Femur (tissue), 1 donor: ENCODE measurements at places on chromosomes 11 and 22.
A peak's percentile ranks its signal among the peaks of the same experiment; 100 is the strongest.

DNA sequence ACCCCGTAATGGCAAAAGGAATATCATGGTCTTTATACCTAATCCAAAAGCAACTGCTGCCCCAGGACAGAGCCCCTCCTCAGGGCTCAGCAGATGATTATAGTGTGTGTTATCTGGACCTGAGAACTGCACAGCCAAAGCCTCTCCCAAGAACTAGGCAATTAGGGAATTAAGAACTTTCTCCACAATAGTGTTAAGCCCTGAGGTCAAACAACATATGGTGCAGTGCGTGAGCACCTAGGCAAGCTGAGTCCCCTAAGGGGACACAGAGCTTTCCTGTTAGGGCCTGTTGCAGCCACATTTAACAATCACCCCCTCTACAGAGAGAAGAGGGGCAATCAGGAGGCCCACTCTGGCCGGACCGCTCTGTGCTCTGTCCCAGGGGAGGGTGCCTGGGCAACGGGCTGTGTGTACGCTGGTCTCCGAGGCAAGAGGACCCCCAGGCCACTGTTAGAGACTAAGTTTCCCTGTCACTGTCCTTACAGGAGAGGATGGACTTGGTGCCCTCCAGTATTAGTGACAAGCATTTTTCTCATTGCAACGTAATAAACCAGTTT is 1.4 kb upstream of the KCNJ5 start:
- DNase-seq: no peak

GRCh38 chr22:34129691-34130486 is 209.6 kb upstream of the LARGE1 start:
- no peak for DNase-seq

GRCh38 chr11:131389582-131389981 is 19.2 kb downstream of the NTM start:
- no peak for DNase-seq

GRCh38 chr11:86143087-86144030 is 74.5 kb upstream of the PICALM start:
- no peak for DNase-seq

- DNase-seq: no peak
Measured at GRCh38 chr22:36440429-36441002, 40.9 kb downstream of the TXN2 start.

DNA sequence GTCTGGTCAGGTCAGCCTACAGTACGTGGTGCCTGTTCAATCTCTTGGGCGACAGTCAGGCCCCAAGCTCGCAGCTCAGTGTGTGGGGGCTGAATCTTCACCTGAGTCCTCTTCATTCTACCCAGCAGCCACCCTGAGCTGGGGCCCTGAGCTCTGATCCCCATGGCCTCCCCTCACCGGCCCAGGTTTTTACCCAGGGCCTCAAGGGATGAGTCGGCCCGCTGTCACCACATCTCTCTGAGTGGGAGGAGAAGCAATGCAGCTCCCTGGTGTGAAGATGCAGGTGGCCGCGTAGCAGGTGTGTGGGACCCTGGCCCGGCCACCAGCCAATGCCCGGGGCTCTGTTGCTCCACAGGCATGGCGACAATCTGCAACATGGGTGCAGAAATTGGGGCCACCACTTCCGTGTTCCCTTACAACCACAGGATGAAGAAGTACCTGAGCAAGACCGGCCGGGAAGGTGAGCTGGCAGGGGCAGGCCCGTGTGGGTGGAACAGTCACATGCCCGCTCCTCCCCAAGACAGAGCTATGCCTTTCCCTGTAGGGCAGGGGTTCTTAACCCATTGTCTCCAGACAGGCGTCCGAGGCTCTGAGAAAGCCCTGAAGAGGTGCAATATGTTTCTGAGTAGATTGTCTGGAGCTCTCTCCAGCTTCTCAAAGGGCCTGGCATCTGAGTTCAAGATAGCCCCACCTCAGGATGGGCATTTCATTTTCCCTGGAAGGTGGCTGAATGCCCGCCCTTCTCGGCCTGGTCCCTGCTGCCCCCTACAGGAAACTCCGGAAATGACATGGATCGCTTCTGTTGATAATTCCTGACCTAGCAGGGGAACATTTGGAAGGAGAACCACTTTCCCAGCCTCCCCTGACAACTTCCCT is 26.9 kb downstream of the POLR3H start:
- DNase-seq: peak; percentile 80

DNA sequence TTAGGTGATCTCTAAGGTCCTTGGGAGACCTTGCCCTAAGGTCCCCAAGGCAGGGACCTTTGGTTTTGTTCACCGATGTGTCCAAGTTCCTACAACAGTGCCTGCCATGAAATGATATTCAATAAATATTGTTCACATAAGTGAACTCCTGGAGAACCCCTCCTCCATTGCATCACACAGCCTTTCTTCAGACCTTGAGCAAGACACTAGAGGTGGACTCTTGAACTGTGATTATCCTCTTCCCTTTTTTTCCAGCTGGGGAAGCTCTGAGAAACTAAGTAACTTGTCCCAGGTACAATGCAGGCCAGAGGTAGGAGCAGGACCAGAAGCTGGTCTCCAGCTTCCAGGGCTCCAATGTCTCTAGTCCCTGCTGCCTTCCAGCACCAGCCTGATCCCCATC is 76.6 kb upstream of the LMO1 start:
- no peak for DNase-seq

DNA sequence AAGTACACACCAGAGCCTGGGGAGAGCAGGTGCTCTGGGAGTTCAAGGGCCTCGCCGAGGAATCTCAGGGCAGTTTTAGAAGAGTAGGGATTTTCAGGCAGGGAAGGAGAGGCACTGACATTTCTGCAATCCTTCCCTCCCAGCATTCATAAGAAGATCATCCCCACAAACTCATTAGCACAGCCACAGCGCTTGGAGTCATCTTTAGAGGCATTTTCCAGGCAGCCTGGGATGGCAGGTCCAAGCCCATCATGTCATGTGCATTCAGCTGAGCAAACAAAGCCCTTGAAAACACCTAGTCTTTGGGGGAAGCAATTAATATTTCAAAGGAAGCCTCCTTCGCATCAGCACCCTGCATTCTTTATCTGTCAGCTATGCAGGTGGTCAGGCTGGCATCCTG is 43.8 kb downstream of the MAP6 start:
- no peak for DNase-seq

GRCh38 chr11:7593481-7593880 is 79.7 kb downstream of the PPFIBP2 start:
- no peak for DNase-seq

DNA sequence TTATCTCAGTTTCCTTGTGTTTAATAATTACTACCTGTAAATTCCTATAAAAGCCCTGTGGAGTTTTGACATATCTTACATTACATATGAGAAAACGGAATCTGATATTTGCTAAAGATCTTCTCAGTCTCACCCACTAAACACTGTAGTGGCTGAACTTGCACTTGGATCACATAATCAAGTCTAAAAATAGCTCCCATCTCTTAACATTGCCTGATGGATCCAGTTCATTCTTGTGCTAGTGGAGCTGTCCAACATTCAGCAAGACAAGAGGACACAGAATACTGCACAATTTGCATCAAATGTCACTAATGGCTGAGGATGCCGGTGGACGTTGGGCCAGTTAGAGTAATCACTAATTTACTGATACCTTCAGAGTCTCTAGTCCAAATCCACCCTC is 569.9 kb upstream of the ANO5 start:
- DNase-seq: no peak

DNA sequence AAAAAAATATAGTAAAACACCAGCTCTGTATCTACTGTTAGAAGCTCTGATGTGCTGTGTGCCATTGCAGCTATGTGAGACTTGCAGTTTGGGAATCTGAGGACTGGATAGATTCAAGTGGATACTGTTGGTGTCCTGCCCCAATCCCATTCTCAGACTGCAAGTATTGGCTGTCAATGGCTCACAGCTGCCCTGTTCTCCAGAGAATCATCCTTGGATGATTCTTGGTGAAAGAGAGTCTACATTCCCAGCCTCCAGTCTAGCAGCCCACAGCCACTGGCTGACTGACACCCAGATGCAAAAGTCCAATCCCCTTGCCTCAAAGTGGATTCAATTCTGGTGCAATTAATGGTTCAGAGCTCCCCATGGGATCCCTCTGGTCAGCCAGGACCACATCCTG is 206.1 kb upstream of the MTNR1B start:
- no peak for DNase-seq

DNA sequence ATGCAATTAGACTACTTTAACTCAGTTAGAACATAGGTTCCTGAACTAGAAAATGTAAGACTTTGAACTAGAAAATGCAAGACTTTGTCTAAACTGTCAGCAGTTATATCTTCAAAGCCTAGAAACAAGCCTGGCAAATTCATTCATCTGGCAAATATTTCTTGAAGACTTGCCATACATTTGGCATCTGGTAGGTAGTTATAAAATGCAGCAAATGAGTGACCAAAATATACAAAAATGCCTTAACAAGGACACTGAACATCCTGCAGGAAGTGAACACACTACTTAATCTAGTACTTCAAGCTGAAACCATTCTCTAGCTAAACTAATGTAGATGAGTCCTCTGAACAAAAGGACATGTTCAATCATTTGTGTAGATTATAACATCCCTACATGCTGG is 84.7 kb upstream of the SCUBE2 start:
- no peak for DNase-seq

GRCh38 chr11:134474070-134474860 is 62.2 kb upstream of the B3GAT1 start:
- no peak for DNase-seq

GRCh38 chr11:58513747-58514367 is 6.0 kb upstream of the OR5B21 start:
- no peak for DNase-seq

DNA sequence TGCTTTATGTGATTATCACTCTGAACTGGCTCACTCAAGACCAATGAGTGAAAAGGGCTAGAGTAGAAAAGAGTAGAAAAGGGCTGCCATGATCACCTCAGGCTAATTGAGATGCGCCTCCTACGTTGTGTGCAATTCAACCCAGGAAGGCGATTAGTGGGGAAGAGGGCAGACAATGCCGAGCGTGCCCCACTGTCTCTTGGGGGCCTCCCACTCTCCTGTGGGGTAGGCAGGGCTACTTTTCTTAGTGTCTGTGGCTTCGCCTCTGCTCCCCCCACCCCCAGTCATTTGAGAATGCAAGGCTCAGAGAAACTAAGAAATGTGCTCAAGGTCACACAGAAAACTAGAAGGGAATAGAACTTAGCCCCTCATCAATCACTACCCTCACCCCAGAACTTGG is 57.7 kb upstream of the RASD2 start:
- DNase-seq: no peak

DNA sequence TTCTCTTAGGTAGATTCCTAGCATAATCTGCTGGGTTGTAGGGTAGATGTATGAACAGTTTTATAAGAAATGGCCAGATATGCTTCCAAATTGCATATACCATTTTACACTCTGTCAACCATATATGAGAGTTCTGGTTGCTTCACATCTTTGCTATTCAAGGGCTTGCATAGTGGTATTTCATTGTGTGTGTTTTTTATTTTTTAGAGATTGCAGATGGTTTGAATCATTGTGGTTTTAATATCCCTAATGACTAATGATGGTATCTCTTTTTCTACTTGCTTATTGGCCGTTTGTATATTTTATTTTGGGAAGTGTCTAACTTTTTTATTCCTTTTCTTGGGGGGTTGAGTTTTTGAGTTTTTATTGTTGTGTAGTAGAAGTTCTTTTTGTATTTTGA is 26.9 kb downstream of the RNF214 start:
- DNase-seq: no peak

GRCh38 chr11:130003717-130004001 is 1.0 kb upstream of the PRDM10 start:
- DNase-seq: no peak

DNA sequence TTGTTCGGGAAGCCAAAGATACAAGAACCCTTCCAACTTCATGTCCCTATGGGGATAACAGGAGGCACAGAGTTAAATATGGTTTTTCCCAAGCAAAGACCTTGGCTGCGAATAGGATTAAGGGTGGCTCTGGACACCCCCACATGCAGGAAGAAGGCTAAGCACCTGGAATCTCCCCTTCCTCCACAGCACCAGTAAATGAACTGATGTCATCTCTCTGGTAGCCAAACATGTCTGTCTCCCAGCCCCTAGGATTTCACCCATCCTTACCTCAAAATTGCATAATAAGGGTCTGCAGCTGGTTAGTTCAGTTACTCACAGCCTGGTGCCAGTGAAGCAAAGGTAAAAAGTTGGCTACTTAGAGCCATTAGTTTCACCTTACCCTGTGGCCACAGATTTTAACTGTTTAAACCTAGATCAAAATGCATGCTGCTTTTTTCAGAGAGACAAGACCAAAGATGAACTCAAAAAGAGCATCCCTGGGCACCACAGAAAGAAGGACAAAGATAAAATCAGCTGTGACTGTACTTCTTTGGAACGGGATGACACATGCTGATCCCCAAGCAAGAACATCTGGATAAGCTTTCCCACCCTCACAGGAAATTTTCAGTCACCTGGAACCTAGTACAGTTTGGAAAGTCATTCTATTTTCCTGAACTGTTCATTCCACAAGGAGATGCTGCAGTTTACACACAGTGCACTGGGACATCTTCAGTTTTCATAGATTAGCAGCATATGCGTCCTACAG is 77.2 kb upstream of the AKIP1 start:
- no peak for DNase-seq

- no peak for DNase-seq
Measured at GRCh38 chr11:35010654-35011053, 94.2 kb downstream of the PDHX start.

GRCh38 chr22:29071261-29072045 is 1.4 kb upstream of the KREMEN1 start:
- DNase-seq: peak; percentile 56

DNA sequence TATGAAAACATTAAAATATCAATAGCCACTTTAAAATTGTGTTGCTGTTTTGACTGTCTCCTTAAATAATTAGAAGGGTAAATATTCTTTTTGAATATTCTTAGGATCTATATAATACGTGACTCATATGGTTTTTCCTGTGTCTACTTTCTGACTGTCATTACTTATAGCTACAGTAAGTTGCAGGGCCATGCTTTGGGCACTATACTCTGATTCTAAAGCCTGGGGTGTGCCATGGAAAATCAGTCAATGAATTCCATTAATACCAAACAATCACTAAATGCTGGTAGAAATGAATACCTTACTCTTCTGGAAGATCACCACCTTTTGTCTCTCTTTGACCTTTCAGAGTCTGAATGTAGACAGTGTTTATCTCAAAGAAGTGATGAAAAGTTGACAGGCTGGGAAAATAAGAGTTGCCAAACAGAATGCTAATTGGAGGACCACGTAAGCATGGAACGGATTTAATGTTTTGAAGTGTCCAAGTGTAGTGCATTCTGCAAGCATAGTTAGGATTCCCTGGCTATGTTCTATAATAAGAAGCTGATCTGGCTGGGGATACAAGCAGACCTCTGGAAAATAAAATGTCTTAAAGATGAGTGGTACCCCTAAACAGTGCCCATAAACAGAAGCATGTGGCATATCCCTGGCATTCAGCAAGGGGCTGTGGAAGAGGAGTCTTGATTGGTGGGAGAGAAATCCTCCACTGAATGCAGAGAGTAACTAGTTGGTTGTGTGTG is 16.8 kb downstream of the LUZP2 start:
- no peak for DNase-seq

- DNase-seq: no peak
Measured at GRCh38 chr22:25760848-25761595, 19.0 kb downstream of the MYO18B start.

DNA sequence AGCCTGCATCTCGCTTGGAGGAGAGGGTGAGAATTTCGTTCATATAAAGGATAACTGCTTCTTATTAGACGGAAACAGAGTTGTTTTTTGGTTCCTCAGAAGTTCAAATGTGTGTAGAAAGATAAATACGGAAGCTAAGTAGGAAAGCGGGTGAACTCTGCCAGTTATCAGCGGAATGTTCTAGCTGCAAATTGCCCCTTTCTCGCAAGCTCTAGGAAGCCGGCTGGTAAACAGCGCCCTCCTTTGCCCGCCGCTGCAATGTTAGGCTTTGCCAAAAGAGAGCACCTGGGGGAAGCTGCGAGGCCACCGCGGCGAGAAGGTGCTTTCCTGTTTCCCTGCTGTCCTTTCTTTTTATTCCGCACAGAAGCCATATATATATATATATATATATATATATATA is 67.0 kb downstream of the IGLL5 start:
- DNase-seq: no peak
